Activated CD8-positive, alpha-beta memory T cell treated with anti-CD3 and anti-CD28 coated beads for 1 hour (primary cell): ENCODE measurements at places on chromosomes 7 and 10.

- no peak for DNase-seq
Measured at GRCh38 chr10:107481224-107481623, 316.7 kb upstream of the SORCS1 start.

DNA sequence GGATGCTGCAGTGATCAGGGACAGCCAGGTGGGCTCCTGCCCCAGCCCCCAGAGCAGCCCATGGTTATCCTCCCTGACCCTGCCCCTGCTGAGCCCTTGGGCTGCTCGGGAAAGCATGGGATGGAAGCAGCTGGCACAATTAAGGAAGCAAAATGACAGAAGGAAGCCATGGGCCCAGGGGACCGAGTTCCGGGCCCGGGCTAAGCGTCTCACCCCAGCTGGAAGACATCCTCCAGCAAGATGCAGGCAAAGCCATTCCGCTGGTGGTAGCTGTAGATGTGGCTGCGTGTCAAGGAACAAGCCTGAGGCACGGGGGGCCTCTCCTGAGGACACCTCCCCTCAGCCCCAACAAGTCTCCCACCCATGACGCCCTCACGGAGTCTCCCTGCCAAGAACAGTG, 1.1 kb downstream of the ATG9B start:
- DNase-seq, result no peak

GRCh38 chr10:126229686-126230085, 158.6 kb downstream of the ADAM12 start:
- DNase-seq, result no peak

DNA sequence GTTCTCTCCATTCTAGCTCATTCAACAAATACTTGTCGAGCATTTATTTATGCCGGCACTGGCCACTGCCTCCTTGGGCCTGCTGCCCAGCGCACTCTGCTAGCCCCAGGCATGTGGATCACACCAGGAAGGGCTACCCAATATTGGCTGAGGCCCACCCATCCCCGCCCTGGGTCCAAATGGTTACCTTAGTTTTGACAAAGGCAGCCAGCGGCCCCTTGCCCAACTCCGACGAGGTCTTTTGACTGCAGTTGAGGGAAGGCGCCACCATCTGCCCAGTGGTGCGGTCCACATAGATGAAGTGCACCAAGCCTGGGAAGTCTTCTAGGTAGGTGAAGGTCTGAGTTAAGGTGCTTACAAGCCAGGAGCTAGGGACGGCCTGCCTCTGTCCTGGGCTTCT, 7.2 kb upstream of the PYROXD2 start:
- DNase-seq, result no peak

DNA sequence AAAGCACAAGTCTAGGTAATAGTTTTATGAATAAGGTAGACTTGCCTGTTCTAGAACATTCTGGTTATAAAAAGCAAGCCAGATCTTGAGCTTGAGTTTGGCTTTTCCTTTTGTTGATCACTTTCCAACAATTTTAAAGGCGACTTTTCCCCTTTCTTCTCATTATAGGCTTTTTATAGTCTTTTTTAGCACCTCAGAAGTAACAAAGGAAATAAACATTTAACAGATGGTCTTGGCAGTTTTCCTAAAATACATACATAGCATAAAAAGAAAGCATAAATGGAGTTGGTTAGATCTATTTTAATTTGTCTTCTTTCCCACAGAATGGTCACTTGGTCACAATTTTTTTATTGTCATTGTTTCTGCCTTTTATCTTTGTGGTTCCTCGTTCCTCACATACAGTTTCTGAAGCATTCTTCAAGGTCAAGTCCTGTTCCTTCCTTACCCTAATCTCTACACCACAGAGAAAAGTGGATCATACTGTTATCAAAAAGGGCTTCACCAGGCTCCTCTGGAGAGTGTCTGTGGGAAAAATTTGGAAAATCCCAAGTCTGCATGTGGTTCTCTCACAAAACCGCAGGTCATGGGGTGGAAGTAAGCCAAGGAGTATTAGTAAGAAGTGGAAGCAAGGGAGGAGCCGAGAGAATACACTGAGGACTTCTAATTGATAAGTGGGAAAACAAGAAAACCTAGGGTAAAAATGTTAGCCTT, 31.3 kb downstream of the THNSL1 start:
- no peak for DNase-seq

- no peak for DNase-seq
Measured at GRCh38 chr7:68015978-68016532, 1019.4 kb downstream of the TYW1 start.
